Breast epithelium (tissue), 4 donors: ENCODE measurements at places on chromosomes 1 and 21.

DNA sequence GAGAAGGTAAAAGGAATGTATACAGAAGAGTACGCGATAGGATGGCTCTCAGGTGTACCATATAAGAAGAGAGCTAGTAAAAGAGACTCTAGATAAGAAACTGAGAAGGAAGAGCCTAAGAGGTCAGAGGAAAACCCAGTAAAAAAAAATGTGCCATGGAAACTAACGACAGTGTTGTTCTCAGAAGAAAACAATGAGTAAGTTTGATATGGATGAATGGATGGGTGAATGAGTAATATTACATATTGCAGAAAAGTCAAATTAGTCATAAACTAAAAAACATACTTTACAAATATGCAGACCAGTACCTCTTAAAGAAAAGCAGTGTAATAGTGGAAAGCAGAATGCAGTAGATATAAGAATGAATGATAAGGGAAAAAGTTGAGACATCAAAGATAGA, 316.2 kb downstream of the HMCN1 start:
- no peak for DNase-seq

DNA sequence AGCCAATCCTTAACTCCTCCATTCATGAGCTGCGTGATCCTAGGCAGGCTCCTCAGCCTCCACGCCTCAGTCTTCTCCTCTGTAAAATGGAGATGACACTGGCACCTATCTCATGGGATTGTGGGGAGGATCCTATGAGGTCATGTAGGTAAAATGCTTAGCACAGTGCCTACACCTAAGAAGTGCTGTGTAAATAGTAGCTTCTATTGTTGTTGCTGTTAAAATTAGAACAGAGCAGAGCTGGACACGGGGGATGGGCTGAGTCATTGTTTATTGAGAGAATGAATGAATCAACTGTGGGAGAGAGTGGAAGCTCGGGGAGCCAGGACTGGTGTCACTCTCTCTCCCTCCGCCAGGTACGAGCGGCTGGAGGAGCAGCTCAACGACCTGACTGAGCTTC, 43.0 kb downstream of the TMCC2 start:
- DNase-seq = no peak

GRCh38 chr1:184646824-184647223, 107.8 kb downstream of the EDEM3 start:
- no peak for DNase-seq

- no peak for DNase-seq
These were observed 118.0 kb downstream of the ACTL8 start for GRCh38 chr1:17873007-17873675.

DNA sequence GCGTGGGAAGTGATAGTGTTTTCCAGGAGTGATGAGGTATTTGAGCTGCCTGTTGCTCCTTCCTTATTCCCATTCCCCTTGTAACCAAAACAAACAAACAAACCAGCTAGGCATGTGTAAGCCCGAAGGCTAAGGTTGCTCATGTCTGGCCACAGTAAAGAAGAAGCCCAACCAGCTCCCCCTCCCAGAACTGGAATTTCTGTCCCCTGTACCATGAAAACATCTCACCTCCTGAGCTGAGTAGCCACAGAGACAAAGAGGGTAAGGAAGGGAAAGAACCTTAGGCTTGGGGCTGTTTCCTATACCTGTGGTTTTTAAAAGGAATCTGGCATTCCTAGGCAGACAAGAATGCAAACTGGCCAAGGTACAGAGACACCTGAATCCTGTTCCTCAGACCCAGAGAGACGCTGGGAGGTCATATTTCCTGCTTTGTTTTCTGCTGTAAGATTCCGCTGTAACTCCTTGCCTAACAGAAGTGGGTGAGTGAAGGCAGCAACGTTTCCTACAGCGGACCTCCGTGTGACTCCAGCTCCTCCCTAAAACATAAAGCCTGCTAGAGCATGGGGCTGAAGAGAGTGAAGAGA, 41.7 kb upstream of the RAB4A start:
- peak; percentile 70 for DNase-seq

DNA sequence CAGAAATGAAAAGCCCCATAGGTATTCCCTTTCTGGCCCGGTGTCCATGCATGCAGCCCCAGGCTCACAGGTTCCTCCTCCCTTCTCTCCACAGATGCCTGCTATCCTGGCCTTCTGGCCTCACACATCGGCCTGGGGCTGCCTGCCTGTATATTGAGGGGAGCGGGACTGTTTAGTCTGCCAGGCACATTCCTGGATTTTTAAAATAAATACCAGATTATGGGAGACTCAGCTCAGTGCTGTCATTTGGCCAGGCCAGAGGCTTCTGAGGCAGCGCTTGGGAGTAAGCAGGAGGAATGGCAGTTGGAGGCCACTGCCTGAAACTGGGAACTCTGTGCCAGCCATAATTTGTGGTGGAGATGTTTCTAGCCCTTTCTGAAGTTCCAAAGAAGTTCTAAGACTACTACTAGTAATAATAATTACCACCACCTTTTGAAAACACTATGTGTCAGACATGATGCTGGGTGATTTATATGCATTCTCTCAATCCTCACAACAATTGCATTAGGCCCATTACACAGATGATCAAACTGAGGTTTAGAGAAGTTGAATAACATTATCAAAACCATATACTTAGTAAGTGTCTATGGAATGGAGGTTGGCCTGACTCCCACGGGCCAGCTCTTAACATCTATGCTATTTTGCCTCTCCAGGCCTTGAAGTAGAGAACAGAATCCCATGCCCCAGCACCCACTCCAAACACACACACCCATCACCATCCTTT, 107.6 kb downstream of the PLXNA2 start:
- no peak for DNase-seq

DNA sequence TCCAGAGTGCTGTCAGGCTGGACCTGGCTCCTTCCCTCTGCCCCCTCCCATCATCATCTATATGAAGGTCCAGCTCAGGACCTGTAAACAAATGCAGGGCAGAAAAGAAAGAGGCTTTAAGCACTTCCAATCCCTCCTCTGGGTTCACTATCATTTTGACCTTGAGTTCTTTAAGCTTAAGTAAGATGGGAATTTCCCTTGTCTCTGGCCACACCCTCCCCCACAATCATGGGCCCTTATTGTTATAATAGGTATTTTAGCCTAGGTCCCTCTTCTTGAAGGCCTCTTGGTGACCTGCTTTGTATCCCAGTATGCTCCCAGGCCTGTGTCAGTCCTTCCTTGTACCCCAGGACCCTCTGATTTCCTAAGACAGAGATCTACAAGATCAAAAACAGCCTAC, 45.1 kb upstream of the EPS15 start:
- no peak for DNase-seq

GRCh38 chr1:240522122-240522822, 89.7 kb downstream of the GREM2 start:
- no peak for DNase-seq

DNA sequence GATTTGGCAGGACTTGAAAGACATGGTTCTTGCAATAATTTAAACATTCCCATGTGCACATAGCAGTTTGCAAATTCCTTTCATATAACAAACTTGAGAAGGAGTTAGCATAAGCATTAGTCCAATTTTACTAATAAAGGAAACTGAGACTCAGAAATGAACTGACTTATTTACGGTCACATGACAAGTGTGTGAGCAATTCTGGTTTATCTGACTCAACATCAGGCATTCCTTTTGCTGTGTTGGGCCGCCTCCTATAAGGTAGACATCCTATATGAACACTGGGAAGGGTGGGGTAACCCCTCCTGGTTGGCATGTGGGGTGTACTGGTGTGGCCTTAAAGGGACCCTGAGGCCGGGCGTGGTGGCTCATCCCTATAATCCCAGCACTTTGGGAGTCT, 8.5 kb upstream of the CPT2 start:
- DNase-seq = no peak

GRCh38 chr1:217214551-217214950, 416.3 kb downstream of the GPATCH2 start:
- no peak for DNase-seq

DNA sequence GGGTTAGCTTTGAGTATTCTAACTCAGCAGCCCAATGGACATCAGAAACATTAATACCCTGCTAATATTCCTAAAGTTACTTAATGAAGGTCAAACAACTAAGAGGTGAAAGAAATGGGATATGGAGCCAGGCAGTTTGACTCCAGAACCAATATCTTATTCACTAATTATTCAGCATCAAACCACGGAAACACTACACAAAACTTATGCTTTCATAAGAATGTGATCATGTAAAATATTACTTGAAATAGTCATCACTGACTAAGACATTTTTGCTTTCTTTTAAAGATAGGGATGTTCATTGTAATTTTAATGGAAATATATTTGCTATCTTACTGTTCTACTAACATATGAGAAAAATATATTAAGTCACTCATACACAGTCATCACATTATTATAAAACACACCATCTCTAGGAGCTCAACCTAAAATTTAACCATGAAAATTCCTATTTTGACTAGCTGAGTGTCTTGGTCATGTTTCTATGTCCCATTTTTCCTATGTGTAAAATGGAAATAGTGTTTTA, 240.9 kb downstream of the KCTD3 start:
- no peak for DNase-seq

GRCh38 chr1:1895456-1896336, 4.8 kb upstream of the GNB1 start:
- no peak for DNase-seq

GRCh38 chr1:173020138-173020750, 30.5 kb downstream of the TNFSF18 start:
- no peak for DNase-seq

DNA sequence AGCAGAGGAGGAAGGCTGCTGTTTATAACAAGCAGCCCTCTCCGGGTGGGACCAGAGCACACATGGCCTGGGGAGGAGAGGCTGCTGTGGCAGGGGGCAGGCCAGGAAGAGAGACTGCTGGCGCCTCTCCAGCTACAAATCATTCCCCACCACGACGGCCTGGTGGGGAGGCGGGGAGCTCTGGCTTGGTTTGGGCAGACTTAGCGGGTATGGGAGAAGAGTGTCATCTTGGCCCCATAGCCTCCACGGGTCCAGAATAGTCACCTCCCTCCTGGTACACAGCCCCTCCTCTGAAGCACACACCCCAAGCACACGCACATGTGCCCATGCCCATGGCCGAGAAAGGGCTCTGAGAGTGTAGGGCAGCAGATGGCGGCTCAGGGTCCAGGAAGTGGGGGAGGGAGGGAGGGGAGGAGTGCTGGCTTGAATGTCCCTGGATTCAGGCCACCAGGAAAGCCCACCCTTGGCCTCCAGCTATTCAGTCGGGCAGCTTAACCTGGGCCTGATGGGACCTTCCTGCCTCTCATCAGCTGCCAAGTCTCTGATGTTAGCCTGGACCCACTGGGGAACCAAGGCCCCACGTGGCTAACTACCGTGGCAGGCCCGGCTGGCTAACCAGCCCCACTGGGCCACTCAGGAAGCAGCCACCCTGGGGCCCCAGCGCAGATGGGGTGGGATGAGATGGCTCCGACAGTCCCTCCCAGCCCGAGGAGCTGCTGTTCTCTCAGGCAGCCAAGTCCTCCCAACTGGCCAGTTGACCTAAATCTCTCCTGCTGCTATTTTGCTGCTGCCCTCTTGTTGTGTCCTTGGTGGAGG, 10.9 kb downstream of the LRP8 start:
- DNase-seq = no peak

DNA sequence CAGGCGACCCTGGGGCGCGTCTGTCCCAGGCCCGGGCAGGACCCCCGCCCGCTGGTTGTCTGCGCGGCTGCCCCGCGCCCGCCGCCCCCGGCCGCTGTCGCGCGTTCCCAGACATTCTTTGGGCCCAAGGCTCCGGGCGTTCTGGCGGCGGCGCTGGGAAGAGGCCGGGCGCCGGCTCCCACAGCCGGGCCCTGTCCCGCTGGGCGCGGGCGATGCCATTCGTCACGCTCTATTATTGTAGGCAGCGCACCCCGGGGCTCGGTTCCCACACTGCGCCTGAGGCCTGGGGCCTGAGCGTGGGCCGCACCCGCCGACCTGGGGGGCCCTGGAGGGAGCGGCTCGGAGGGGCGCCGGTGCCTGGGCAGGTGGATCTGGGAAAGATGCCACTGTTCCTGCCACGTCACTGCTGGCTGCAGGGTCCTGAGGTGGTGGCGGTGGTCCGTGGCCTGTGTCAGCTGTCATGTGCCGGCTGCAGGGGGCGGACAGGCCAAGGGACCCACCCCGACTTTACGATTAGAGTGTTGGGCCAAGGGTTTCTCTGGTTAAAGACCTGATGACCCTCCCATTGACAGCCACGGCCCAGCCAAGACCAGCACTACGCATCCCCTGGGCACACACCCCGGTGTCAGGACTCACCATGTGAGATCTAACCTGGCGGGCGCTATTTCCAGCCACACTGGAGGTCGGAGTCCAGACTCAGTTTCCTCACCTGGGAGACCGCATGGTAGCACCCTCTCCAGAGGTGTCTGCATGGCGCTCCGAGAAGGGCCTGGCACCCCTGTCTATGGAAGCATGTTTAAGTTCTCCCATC, 55.1 kb upstream of the ADARB1 start:
- DNase-seq = no peak

DNA sequence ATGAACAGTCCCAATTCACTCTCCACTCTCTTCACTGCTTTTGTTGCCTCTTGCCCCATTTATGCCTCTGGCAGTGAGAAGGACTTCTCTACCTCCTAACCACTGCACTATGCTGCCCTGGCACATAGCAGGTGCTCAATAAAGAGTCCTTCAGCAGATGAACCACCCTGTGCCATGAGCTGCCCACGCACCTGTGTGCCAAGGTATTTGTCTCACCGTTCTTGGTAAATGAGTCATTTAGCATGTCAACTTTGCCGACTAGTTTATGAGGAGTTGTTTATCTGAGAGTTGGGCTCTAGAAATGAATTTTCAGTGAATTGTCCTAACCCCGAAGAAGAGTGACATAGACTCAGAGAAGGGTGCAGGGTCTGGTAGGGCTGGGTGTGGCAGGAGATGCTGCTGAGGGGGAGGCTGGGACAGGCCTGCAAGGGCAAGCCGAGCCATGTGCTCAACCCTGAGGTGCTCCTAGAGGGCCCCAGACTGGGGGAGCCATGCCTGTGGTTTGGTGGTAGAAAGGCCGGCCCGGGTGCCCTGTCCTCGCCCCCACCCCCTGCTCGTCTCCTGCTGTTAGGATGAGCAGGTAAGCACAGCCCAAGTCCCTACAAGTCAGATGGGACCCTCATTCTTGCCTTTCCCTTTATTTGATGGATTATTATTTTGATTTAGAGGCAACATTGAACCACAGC, 654.5 kb downstream of the MATN1 start:
- no peak for DNase-seq

DNA sequence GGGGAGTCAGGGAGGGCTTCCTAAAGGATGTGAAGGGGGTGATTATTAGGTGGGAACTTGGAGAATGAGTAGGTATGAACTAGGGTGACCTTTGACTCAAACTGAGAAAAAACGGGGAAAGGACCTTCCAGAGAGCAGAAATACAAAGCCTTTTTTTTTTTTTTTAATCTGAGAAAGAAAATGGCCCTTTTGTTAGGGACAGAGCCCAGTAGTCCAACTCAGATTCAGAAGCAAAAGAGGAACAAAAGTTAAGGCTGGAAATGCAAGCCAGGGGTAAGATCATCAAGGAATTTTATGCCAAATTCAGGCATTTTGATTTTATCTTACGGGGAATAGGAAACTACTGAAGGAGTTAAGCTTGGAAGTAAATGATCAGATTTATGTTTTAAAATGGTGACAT, 96.0 kb upstream of the SMYD2 start:
- DNase-seq = no peak
